ENCODE measurements at places on chromosomes 16 and 17. TPM values are rescaled to one million over a fixed set of nuclear protein-coding genes. Genes with fewer than 3 reads are reported as not detected.

ALDH3A1 gene
- 1.2 TPM for total RNA-seq

DNA sequence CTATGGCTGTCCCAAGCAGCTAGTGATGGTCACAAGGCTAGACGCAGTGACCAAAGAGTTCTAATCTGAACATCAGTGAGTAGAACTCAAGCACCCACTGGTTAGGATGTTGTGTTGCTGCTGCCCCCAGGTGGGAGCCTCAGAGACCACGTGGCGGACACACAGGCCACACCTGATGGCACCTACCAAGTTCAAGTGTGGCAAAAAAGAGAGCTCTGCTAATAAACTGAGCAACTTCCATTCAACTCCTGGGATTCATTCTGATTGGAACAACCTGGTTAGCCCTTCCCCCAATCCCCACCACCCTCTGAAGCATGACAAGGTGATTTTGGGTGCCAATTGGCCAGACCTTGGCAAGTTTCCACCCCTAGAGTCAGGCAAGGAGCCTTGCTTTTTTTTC is 3.5 kb upstream of the LCMT1 start:
- no peak overlapping the region for H3K4me3 ChIP-seq
- no peak overlapping the region for H3K27ac ChIP-seq
- H3K4me1 ChIP-seq = peaks cover 30% of the 10 kb centered on the region
- no peak for DNase-seq
- H3K36me3 ChIP-seq = no peaks in the 10 kb centered on the region

GRCh38 chr16:74296104-74296431 is 546 bp upstream of the PSMD7 start:
- no peak for DNase-seq
- peaks cover 3% of the 10 kb centered on the region for H3K36me3 ChIP-seq
- peak overlapping the region; percentile 81 for H3K27ac ChIP-seq
- H3K4me3 ChIP-seq = peak overlapping the region; percentile 43
- peaks cover 16% of the 10 kb centered on the region for H3K4me1 ChIP-seq

SULT1A2 gene
- total RNA-seq = not detected

DNA sequence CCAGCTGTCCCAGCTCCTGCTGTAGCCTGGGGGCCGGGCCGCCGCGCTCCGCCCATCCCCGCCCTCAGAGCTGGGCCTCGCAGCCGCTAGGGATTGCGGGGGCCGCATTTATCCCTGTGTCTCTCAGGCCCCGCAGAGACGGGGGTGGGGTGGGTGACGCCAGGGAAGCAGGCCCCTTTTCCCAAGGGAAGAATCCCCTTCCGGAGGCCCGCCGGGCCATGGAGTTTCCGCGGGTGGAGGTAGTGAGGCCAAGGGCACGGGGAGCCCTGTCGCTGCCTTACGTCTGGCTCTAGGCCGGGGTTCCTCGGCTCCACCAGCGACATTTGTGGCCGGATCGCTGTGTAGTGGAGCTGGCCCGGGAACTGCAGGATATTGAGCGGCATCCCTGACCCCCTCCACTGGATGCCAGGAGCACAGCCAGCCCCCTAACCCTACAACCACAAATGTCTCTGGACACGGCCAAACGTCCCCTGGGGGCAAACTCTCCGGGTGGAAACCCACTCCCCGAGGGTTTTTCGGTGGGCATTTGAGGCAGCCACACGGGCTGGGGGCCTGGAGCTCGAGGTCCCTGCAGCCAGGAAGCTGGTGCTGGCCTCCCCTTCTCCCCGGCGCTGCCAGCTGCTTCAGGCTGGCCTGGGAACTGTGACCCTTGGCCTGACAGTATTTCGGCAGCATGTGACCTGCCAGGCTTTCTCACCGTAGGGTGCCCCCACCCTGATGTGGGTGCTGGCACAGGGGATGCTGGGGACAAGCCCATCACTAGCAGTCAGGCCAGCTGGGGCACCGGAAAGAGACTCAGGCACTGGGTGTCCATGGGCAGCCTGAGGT is 12.0 kb upstream of the CD300A start:
- peaks cover 3% of the 10 kb centered on the region for H3K4me1 ChIP-seq
- peak overlapping the region; percentile 6 for H3K4me3 ChIP-seq
- no peaks in the 10 kb centered on the region for H3K36me3 ChIP-seq

DNA sequence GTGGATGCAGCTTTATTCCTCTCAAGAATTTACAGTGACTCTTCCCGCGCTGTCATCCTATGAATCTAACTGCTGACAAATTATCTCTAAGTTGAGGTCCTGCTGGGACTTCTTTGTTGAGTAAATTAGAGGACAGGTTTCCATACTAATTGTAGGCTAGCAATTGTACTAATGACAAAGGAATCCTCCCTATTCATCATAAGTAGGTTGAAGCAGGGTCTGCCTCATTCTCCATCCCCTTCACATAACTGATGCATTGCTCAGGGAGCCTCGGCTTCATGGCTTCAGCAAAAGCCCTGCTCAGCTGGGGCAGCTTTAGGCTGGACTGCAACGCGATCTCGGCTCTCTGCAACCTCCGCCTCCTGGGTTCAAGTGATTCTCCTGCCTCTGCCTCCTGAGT is 83.1 kb upstream of the IRX6 start:
- DNase-seq = no peak
- no peaks in the 10 kb centered on the region for H3K4me1 ChIP-seq
- H3K36me3 ChIP-seq = no peaks in the 10 kb centered on the region
- no peak overlapping the region for H3K27ac ChIP-seq
- no peak overlapping the region for H3K4me3 ChIP-seq

DNA sequence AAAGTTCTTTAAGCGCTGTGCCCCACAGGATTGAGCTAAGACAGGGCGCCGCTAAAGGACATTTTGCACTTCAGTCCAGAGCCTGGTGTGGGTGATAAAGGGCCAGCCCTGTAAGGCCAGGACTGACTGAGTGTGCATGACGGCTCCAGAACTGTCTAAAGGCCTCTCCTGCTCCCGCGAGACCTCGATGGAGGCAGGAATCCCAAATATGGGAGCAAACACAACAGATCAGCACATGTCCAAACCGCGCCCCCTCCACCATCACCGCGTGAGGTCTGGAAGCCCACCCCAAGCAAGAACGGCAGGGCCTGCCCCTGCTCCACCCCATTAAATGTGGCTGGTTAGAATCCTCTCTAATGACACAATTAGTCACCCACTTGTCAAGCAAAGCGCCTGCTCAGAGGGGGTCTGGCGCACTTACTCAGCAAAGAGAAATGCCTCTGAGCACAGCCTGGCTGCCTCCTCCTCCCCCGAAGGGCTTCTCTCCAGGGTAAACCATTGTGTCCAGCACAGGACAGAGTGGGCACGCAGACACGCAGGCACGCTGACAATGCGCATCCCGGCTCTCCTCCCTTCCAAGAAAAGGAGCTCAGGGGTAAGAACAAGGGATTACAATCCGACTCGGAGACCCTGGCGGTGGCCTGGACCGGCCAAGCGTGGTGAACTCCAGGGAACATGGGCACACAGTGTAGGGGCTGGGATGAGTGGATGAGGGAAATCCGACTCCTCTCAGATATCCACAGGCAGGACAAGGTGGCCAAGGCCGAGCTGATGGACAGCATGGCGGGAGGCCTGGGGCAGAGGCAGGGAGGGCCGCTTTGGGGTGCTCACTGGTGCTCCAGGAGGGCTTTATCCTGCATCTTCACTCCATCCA is 1.5 kb downstream of the MXRA7 start:
- H3K4me1 ChIP-seq = peaks cover 22% of the 10 kb centered on the region
- no peaks in the 10 kb centered on the region for H3K36me3 ChIP-seq
- H3K27ac ChIP-seq = peak overlapping the region; percentile 14

DNA sequence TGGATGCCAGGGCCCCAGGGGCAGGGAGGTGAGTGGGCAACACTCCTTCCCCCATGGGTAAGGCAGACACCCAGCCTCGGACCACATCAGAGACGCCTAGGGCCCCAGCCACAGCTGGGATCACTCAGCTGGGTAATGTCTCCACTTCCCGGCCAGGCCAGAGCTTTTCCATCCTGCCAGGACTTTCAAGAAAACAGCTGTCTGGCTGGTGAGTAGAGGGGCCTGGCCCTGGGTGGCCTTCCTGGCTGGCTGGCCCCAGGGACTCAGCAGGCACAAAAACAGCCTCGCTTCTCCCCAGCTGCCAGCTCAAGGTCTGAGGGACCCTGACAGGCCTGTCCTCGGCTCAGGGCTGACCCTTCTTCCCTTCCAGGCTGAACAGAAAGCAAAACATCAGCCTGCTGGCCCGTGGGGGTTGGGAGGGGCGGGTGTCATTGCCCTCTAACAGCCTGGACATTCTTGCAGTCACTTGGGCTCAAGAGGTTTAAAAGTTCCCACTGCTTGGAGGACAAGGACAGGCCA is 45.3 kb upstream of the JPH3 start:
- H3K27ac ChIP-seq = no peak overlapping the region
- peaks cover 3% of the 10 kb centered on the region for H3K27me3 ChIP-seq
- no peaks in the 10 kb centered on the region for H3K36me3 ChIP-seq
- peaks cover 9% of the 10 kb centered on the region for H3K4me1 ChIP-seq
- no peak for DNase-seq

- H3K27ac ChIP-seq = no peak overlapping the region
- H3K36me3 ChIP-seq = peaks cover 2% of the 10 kb centered on the region
- no peak overlapping the region for H3K4me3 ChIP-seq
- no peaks in the 10 kb centered on the region for H3K27me3 ChIP-seq
These were observed 24.4 kb upstream of the ABAT start for GRCh38 chr16:8649829-8650554.

- H3K36me3 ChIP-seq = no peaks in the 10 kb centered on the region
- no peak overlapping the region for H3K27ac ChIP-seq
- no peak for DNase-seq
- no peak overlapping the region for H3K4me3 ChIP-seq
- no peaks in the 10 kb centered on the region for H3K27me3 ChIP-seq
These were observed 238.9 kb downstream of the TOX3 start for GRCh38 chr16:52308051-52308450.

DNA sequence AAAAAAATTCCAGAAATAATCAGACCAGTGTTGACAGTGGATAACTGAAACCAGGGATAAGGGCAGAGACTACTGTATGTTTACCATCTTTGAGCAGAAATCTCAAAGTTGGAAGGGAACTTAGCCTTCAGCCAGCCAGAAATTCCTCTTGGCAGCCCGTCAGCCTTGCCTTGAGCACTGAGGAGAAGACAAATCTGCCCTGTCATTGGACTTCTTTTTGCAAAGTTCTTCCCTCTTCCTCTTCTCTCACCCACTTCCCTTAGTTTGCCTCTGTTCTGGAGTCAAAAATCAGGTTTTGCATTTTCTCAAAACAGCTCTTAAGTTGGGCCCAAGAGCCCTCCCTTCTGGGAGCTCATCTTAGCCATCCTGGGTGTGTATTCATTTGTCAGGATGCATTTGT is 6.2 kb downstream of the TUFM start:
- peaks cover under 1% of the 10 kb centered on the region for H3K4me1 ChIP-seq
- H3K27ac ChIP-seq = no peak overlapping the region
- H3K27me3 ChIP-seq = no peaks in the 10 kb centered on the region

AANAT gene
- total RNA-seq = not detected

DNAI2 gene
- total RNA-seq = not detected

FBF1 gene
- 8.9 TPM for total RNA-seq

DNA sequence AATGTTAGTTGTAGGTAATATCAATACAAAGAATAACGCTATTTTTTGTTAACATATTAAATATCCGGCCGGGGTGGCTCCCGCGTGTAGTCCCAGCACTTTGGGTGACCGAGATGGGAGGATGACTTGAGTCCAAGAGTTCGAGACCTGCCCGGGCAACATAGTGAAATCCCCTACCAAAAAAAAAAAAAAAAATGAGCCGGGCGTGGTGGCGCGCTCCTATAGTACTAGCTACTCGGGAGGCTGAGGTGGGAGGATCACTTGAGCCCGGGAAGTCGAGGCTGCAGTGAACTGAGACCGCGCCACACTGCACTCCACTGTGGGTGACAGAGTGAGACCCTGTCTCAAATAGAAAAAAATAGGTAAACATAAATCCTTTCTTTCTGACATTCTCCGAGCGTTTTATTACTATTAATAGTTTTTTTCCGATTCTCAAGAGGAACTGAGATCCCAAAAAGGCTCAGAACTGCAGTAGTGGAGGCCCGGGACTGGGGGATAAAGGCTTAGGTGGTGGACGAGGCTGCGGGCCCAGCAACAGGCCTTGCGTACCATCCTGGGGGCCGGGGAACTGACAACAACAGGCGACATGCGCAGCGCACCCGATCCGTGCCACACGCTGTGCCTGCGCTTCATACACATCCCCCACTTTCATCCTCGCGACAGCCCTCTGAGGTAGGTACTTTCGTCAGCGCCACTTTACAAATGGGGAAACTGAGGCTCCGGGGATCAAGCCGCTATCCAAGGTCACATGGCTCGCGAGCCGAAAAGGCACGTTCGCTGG is 919 bp downstream of the N4BP1 start:
- H3K4me3 ChIP-seq = peak overlapping the region; percentile 83
- peak overlapping the region; percentile 87 for H3K27ac ChIP-seq
- H3K27me3 ChIP-seq = no peaks in the 10 kb centered on the region
- no peak for DNase-seq
- H3K36me3 ChIP-seq = no peaks in the 10 kb centered on the region

- H3K27me3 ChIP-seq = no peaks in the 10 kb centered on the region
- H3K4me3 ChIP-seq = peak overlapping the region; percentile 8
- peak; percentile 81 for DNase-seq
- peaks cover 22% of the 10 kb centered on the region for H3K4me1 ChIP-seq
These were observed 57.9 kb upstream of the SLC12A3 start for GRCh38 chr16:56807011-56807675.

DNA sequence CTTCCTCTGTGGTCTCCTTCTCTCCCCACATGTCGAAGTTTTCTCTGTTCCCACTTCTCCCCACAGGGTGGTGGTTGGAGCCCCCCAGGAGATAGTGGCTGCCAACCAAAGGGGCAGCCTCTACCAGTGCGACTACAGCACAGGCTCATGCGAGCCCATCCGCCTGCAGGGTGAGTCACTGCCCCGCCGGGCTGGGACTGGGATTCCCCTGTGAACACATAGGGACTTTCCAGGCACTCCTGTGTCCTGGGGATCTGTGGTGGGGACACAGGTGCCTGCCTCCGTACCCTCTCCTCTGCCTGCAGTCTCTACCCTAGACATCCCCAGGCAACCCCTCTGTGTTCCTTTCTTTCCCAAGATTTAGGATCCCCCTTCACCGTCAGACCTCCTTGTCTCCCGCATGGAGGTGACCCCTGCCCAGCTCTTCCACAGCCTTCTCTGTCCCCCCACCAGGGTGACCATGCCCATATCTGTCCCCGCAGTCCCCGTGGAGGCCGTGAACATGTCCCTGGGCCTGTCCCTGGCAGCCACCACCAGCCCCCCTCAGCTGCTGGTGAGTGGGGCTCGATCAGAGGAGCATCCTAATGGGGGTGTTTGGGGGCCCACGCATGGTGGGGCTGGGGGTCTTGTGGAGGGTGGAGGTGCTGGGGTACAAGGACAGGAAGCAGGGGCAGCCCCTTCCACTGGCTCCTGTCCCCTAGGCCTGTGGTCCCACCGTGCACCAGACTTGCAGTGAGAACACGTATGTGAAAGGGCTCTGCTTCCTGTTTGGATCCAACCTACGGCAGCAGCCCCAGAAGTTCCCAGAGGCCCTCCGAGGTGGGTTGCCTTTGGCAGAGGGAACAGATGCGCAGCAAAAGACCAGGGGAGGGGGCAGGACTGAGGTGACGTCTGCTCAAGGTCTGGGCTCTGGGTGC is 5.8 kb downstream of the ITGAM start:
- no peaks in the 10 kb centered on the region for H3K27me3 ChIP-seq
- no peaks in the 10 kb centered on the region for H3K36me3 ChIP-seq
- H3K27ac ChIP-seq = no peak overlapping the region

GRCh38 chr17:14590459-14591250 is 289.8 kb downstream of the HS3ST3B1 start:
- no peak for DNase-seq
- no peaks in the 10 kb centered on the region for H3K36me3 ChIP-seq
- H3K27ac ChIP-seq = no peak overlapping the region
- H3K4me3 ChIP-seq = no peak overlapping the region
- no peaks in the 10 kb centered on the region for H3K27me3 ChIP-seq
- no peaks in the 10 kb centered on the region for H3K4me1 ChIP-seq

- H3K36me3 ChIP-seq = peaks cover 16% of the 10 kb centered on the region
- H3K4me3 ChIP-seq = no peak overlapping the region
- peak; percentile 88 for DNase-seq
- peaks cover 11% of the 10 kb centered on the region for H3K4me1 ChIP-seq
These were observed 8.4 kb downstream of the SLC16A5 start for GRCh38 chr17:75096082-75096625.

All from endothelial cell of umbilical vein (primary cell).